ENCODE measurements at places on chromosomes 4 and X.
A peak's percentile ranks its signal among the peaks of the same experiment; 100 is the strongest.

GRCh38 chr4:70704215-70704930, 16.0 kb downstream of the UTP3 start:
- H3K4me1 ChIP-seq = peaks cover 15% of the 10 kb centered on the region
- peak overlapping the region; percentile 98 for H3K27ac ChIP-seq
- peak; percentile 14 for DNase-seq
- no peaks in the 10 kb centered on the region for H3K36me3 ChIP-seq

DNA sequence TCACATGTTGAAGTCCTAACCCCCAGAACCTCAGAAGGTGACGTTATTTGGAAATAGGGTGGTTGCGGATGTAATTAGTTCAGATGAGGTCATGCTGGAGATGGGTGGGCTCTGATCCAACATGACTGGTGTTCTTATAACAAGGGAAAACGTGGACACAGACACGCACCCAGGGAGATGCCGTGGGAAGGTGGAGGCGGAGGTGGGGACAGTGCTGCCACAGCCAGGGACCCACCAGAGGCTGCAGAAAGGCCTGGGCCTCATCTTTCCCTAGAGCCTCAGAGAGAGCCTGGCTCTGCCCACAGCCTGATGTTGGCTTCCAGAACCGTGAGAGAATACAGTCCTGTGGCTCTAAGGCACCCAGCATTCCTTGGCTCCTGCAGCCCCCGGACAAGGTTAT, 7.9 kb upstream of the HMX1 start:
- H3K27me3 ChIP-seq = peaks cover 99% of the 10 kb centered on the region
- H3K27ac ChIP-seq = no peak overlapping the region
- H3K36me3 ChIP-seq = no peaks in the 10 kb centered on the region

DNA sequence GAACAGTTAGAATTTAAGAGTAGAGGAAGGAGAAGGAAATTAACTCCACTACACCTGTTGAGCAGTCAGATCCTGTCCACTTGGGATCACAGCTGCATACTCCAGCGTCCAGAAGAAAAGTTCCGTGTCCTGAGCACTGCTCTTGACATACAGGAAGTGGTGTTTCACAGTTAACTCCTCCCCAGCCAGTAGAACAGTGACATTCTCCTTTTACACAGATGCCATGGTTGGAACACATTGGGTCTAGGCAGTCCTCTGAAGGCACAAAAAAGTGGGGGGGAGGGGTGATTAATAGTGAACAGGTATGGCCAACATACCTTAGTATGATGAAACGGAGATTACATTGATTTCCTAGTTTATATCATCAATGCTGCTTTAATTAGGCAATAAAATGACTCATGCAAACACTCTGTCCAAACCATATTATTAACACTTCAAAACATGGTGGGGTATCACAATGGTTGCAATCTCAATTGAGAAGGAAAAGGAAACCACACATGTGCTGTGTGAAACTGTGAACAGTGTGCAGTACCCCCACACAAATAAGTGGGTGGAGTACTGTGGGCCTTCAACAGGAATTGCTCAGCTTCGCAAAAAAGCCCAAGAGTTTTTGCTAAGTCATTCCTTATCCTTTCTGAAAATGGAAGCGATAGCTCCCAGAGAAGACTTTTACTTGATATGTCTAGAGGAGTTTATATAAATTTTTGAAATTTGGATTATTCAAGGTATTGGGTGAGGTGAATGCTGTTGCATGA, 295.6 kb downstream of the SH2D1A start:
- no peaks in the 10 kb centered on the region for H3K4me1 ChIP-seq
- H3K36me3 ChIP-seq = no peaks in the 10 kb centered on the region
- no peak overlapping the region for H3K4me3 ChIP-seq
- no peak for DNase-seq

DNA sequence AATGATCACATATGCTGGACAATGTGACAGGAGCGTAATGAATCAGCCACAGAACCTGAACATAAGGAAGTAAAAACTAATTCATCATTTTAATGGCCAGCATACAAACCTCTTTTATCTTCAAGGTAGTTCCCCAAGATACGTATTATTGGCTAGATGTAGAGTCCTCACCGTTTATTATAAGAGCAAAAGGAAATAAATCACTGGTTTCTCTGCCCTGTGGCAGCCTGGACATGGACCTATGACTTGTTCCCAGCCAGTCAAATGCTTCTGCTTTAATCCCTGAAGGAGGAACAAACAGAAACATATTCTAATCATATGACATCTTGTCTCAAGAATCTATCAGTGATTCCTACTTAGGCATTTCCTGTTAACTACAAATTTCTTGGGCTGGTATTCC, 86.8 kb upstream of the FAM241A start:
- H3K27ac ChIP-seq = no peak overlapping the region
- no peaks in the 10 kb centered on the region for H3K27me3 ChIP-seq
- no peak overlapping the region for H3K4me3 ChIP-seq
- DNase-seq = no peak
- no peaks in the 10 kb centered on the region for H3K36me3 ChIP-seq

DNA sequence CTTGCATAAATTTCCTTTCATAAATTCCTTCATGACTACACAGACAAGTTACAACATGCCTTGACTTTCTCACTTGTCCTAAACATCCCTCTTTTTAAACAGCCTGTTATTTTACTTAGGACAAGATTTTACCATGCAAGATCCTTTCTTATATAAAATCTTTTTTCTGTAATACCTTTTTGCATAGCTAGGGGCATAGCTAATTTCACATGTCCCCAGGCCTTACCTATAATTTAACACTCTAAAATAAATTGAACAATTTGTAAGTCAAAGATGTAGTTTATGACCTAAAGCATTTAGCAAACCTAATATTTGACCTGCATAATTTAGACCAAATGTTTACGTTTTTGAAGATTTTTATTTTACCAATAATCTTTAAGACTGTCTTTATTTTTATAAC, 396.3 kb upstream of the FSTL5 start:
- H3K4me3 ChIP-seq = no peak overlapping the region
- no peaks in the 10 kb centered on the region for H3K4me1 ChIP-seq
- no peaks in the 10 kb centered on the region for H3K36me3 ChIP-seq

DNA sequence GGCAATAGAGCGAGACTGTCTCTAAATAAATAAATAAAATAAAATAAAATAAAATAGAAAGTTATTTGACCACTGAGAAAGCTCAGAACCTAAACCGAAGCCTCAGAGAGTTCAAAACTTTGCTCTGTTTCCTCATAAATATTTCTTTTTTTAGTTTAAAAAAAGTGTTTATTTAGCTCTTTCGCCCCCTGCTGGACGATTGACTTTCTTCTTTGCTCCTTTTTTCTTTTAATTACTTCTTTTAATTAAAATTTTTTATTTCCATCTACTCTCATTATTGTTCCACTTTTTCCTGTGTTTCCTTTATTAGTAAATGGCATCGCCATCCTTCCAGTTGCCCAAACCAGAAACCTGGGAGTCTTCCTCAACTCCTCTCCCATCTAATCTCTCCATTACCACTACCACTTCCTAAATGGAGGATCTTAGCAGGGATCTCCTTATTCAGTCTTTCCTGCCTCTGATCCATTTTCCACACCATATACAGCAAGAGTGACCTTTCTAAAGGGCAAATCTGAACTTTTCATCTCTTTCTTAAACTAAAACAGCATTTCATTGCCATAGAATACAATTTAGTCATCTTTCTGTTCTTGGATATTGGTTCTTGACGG, 728 bp upstream of the IL13RA2 start:
- no peak overlapping the region for H3K27ac ChIP-seq
- no peaks in the 10 kb centered on the region for H3K36me3 ChIP-seq
- no peak for DNase-seq
- no peaks in the 10 kb centered on the region for H3K27me3 ChIP-seq

GRCh38 chr4:67531379-67531962, 13.8 kb downstream of the CENPC start:
- no peaks in the 10 kb centered on the region for H3K36me3 ChIP-seq
- no peaks in the 10 kb centered on the region for H3K4me1 ChIP-seq
- no peak overlapping the region for H3K27ac ChIP-seq
- no peak for DNase-seq

DNA sequence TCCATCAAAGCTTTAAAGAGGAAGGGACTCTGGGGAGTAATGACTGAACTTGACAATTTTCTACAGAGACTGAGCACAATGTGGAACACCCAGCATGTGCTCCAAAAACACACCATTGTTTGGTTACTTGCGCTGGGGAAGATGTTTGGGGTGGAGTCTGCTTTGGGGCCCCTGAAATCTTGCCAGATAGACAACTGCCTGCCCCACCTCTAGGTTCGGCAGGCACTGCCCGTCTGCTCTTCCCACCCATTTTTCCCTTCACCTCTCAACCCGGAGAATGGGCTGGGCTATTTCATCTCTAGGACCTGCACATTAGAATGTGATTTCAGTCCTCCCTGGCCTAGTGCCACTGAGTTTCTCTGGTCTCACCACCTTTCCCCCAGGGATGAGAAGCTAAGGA, 41.9 kb downstream of the TSC22D3 start:
- no peak for DNase-seq
- peaks cover 97% of the 10 kb centered on the region for H3K4me1 ChIP-seq
- no peaks in the 10 kb centered on the region for H3K36me3 ChIP-seq
- H3K4me3 ChIP-seq = no peak overlapping the region
- H3K27me3 ChIP-seq = no peaks in the 10 kb centered on the region

GRCh38 chr4:129429581-129430320, 333.8 kb downstream of the C4orf33 start:
- no peaks in the 10 kb centered on the region for H3K27me3 ChIP-seq
- H3K27ac ChIP-seq = no peak overlapping the region
- H3K4me3 ChIP-seq = no peak overlapping the region
- no peaks in the 10 kb centered on the region for H3K4me1 ChIP-seq

GRCh38 chr4:1795299-1796195, 2.5 kb downstream of the FGFR3 start:
- peaks cover 3% of the 10 kb centered on the region for H3K36me3 ChIP-seq
- H3K4me1 ChIP-seq = peaks cover 22% of the 10 kb centered on the region
- no peaks in the 10 kb centered on the region for H3K27me3 ChIP-seq
- H3K27ac ChIP-seq = peak overlapping the region; percentile 83
- peak overlapping the region; percentile 86 for H3K4me3 ChIP-seq
- DNase-seq = no peak

GRCh38 chrX:129787336-129788055, 7.7 kb downstream of the SASH3 start:
- no peaks in the 10 kb centered on the region for H3K27me3 ChIP-seq
- no peaks in the 10 kb centered on the region for H3K36me3 ChIP-seq
- no peak overlapping the region for H3K4me3 ChIP-seq
- no peak overlapping the region for H3K27ac ChIP-seq

- no peaks in the 10 kb centered on the region for H3K36me3 ChIP-seq
- no peak for DNase-seq
- H3K4me1 ChIP-seq = peaks cover 10% of the 10 kb centered on the region
- H3K27me3 ChIP-seq = no peaks in the 10 kb centered on the region
- no peak overlapping the region for H3K4me3 ChIP-seq
- peak overlapping the region; percentile 59 for H3K27ac ChIP-seq
These were observed 116.7 kb downstream of the ARHGAP10 start for GRCh38 chr4:147848634-147849033.

DNA sequence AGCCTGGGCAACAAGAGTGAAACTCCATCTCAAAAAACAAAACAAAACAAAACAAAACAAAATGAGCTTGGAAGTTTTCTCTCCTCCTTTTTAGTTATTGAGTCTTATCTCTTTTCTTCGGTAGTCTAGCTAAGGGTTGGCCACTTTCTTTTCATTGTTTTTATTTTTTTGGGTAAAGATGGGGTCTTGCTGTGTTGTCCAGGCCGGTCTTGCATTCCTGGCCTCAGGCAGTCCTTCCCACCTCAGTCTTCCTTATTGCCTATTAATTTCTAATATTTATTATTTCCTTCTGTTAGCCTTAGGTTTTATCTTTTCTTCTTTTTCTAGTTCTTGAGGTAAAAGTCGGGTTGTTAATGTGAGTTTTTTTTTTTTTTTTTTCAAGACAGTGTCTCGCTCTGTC, 16.4 kb downstream of the METAP1 start:
- no peaks in the 10 kb centered on the region for H3K27me3 ChIP-seq
- H3K4me1 ChIP-seq = peaks cover 50% of the 10 kb centered on the region
- no peaks in the 10 kb centered on the region for H3K36me3 ChIP-seq
- no peak overlapping the region for H3K4me3 ChIP-seq
- H3K27ac ChIP-seq = no peak overlapping the region

DNA sequence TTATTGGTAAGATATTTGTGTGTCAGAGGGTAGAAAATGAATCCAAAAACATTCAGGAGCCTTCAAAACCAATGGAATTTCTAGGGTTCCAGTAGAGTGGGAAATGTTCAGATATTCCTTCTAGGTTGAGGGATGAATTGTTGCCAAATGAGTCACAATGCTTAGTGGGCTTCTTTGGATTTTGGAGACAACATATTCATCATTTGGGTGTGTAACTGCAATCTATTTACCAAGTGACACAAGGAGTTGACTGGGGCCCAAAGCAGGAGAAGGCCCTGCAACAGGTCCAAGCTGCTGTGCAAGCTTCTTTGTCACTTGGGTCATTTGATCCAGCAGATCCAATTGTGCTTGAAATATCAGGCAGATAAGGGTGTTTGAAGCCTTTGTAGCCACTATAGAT, 551.5 kb upstream of the PITX2 start:
- H3K27ac ChIP-seq = no peak overlapping the region
- no peak for DNase-seq
- no peaks in the 10 kb centered on the region for H3K27me3 ChIP-seq
- no peaks in the 10 kb centered on the region for H3K4me1 ChIP-seq
- H3K4me3 ChIP-seq = no peak overlapping the region
- H3K36me3 ChIP-seq = no peaks in the 10 kb centered on the region

GRCh38 chr4:79979785-79980437, 93.1 kb downstream of the ANTXR2 start:
- no peak for DNase-seq
- peaks cover 28% of the 10 kb centered on the region for H3K36me3 ChIP-seq
- H3K27ac ChIP-seq = no peak overlapping the region

DNA sequence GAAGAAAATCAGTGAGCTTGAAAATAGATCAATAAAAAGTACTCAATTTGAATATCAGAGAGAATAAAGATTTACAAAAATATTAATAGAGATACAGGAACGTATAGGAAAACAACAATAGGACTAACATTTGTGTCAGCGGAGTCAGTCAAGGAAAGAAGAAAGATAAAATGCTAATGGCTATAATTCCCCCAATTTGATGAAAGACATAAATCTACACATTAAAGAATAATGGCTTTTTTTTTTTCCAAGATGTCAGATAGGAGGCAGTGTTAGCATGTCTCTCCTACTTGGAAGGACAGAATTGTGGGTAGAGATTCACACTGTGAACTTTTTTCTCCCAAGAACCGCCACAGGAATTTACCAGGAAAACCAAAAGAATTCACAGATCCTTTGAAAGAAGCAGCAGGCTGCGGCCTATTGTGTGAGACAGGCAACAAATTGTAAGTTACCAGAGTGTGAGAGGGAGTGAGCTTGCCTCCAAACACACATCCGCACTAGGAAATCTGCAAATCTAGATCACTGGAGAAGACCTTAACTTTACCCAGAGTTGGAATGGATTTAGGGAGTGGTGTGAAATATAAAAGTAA, 249.9 kb downstream of the PRDM5 start:
- H3K27ac ChIP-seq = no peak overlapping the region

GRCh38 chrX:120446498-120446897, 22.6 kb downstream of the LAMP2 start:
- H3K36me3 ChIP-seq = no peaks in the 10 kb centered on the region
- DNase-seq = no peak
- no peak overlapping the region for H3K27ac ChIP-seq
- no peaks in the 10 kb centered on the region for H3K4me1 ChIP-seq
- H3K27me3 ChIP-seq = no peaks in the 10 kb centered on the region
